IPS DF 19.7 (cell line): ENCODE measurements at places on chromosomes 4 and X.

DNA sequence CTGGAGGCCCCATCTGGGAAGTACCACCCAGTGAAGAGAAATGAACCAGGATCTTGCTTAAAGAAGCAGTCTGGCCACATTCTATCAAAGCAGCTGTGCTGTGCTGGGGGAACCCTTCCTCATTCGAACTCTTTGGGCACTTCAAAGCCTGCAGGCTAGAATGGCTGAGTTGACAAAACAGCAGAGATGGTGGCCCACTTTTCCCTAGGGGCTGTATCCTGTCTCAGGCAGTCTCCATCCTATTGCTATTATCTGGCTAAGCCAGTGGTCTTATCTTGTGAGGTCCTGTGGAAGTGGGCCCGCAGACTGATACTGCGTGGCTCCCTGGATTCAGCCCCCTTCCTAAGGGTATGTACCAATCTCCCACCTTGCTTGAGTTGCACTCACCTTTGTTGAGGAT is 114.3 kb downstream of the VSIG4 start:
- DNase-seq, result no peak

DNA sequence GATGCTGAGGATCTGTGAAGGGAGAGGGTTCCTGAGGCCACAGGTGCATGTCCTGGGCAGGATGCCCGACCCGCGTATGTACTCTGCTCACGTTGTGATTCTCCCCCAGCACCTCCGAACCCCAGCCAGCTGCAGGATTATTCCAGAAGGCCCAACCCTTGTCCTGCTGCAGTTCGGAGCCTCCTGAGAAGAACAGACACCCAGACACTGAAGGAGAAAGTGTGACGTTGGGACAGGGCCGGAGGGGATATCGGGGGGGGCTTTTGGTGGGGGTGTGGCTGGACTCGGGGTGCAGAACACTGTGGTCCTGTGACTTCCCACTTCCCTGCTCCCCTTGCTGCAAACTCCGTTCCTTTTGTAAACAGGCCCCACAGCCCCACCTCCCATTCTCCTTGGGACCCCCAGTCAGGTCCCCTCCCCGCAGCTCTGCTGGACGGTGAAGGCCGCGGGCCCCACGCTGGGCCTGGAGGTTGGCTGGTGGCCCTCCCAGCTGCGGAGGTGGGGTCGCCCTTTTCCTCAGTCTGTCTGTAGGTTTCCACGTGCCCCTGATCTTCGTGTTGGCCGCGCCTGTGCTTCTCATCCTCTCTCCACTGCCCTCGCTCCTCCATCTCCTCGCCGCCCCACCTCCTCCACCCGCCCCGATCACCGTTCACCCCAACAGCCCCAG is 83.0 kb upstream of the ADRA2C start:
- DNase-seq, result no peak

DNA sequence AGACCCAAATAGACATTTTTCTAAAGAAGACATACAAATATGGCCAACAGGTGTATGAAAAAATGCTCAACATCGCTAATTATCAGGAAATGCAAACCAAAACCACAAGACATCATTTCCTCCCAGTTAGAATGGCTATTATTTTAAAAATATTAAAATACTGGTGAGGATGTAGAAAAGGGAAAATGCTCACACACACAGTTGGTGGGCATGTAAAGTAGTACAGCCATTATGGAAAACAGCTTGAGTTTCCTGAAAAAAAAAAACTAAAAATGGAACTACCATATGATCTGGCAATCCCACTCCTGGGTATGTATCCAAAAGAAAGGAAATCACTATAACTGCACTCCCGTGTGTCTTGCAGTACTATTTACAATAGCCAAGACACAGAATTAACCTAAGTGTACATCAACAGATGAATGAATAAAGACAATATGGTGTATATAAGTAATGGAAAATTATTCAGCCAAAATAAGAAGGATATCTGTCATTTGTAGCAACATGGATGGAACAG is 128.9 kb upstream of the DKK2 start:
- DNase-seq, result no peak

GRCh38 chr4:121711263-121712000 is 14.7 kb upstream of the ANXA5 start:
- peak; percentile 87 for DNase-seq

- no peak for DNase-seq
Measured at GRCh38 chr4:1302159-1302558, 12.5 kb downstream of the MAEA start.

- DNase-seq, result no peak
Measured at GRCh38 chr4:107736924-107737448, 17.0 kb upstream of the PAPSS1 start.

- no peak for DNase-seq
Measured at GRCh38 chr4:134533068-134533467, 331.5 kb upstream of the PABPC4L start.

DNA sequence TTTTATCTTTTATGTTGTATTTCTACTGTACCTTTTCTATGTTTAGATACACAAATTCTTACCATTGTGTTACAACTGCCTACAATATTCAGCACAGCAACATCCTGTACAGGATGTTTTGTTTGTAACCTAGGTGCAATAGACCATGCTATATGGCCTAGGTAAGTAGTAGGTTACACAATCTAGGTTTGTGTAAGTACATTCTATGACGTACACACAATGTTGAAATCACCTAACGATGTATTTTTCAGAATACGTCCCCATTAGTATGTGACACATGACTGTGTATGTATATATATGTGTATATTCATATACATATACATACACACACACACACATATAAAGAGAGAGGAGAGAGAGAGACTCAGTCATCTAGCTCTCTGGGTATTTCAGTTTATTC is 103.5 kb downstream of the CLNK start:
- no peak for DNase-seq

- no peak for DNase-seq
Measured at GRCh38 chrX:43656005-43656494, at the start of gene MAOA. MAOA (plus strand) TSS chrX:43656299; CDS start chrX:43656342, 43 bp downstream.

GRCh38 chr4:115259642-115260041 is 146.2 kb upstream of the NDST4 start:
- no peak for DNase-seq

DNA sequence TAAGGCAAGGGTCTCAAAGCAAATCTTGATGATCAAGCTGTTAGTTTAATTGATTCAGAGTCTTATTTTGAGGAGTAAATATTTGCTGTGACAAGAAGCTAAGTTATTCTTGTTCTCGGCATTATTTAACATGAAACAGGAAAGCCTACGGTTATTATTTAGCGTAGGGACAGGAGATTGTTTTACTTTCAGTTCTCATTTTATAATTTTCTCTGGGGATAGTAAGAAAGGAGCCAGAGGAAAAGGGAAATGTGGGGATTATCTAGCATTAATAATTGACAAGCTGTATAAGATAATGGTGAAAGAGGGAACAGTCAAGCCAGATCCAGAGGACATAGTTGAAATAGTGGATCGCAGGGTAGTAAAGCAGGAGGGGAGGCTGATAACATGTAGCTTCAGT is 39.7 kb upstream of the PARM1 start:
- no peak for DNase-seq

GRCh38 chr4:173051716-173052115 is 116.9 kb upstream of the GALNT7 start:
- DNase-seq, result no peak

DNA sequence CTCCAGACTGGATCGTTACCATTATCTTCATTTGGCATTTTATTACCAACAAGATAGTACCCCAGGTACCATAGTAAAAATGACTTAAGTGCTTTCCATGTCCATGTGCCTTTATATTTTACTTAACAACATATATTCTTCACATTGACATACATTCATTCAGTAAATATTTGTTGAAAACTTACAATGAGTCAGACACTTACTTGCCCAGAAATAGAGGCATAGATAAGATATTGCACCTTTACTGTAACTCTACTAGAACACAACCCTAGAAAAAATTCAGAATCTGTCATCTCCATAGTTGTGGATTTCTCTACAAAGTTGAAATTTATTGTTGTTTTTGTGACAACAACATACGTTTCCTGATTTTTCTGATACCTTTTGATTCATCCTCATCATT is 640.6 kb downstream of the RPA4 start:
- DNase-seq, result no peak

GRCh38 chr4:80361329-80361900 is 25.9 kb downstream of the CFAP299 start:
- no peak for DNase-seq

GRCh38 chr4:119034276-119035008 is 101.2 kb upstream of the MYOZ2 start:
- no peak for DNase-seq

DNA sequence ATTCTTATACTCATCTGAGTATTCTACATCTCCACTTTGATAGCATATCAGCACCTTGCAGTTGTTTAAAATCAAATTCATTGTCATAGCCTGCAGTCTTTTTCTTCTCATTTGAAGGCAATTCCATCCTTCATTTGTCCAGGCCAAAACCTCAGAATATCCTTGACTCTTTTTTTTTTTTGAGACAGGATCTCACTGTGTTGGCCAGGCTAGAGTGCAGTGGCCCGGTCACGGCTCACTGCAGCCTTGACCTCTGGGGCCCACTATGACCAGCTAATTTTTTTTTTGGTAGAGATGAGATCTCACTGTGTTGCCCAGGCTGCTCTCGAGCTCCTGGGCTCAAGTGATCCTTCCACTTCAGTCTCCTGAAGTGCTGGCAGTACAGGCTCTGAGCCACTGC is 2.6 kb downstream of the MRPL1 start:
- no peak for DNase-seq

- no peak for DNase-seq
Measured at GRCh38 chrX:24668111-24668510, 21.0 kb upstream of the PCYT1B start.

- no peak for DNase-seq
Measured at GRCh38 chr4:142778430-142778829, 67.7 kb downstream of the INPP4B start.

DNA sequence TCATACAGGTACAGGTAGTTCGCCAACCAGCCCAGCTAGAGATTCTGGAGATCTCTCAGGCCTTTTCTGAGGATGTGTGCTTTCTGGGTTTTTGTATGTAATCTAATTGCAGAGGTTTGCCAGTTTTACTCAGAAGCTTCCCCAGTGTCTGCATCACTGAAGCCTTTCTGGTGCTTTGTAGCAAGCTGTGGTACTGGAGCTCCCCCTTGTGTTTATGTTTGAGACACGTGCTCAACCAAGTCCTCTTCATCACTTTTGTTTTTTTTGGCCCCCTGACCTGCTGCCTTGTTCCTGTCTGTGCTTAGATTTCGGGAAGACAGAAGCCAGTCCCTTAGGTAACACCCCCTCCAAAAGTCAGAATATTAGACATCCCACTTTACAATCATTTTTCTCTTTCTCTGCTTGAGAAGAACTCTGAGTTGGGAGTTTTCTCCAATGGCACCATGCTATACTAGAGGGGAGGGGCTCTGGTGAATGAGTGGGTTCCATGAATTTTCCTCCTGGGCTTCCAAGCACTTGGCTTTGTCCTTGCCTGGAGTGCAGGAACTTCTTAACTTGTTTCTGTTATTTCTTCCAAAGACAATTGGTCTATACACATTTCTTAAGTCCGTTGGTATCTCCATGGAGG is 128.4 kb upstream of the TBC1D9 start:
- DNase-seq, result peak; percentile 67

DNA sequence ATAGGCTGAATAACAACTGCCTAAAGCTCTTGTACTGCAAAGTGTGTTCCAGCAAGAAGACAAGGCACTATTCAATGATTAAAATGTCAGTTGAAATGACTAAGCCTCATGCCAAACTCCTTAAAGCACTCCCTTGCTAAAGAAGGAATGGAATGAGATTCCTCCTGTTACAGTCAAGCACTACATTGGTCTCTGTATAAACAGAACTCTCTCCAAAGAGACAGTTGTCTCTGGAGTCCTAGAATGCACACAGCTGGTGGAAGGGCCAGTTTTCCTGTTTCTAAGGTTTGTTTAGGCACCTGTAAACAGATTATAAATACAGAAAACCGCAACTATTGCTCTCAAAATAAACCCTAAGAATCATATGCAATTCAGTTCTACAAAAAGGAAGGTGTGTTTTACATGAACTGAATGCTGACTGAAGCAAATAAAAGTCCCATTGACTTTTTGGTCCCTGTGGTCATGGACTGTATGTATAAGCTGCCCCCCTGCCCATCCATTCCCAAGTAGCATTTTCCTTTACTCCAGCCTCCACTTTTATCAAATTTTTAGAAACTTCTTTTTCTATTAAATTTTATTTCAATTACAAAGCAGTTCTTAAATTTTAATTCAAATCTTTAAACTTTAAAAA is 47.0 kb downstream of the FAT1 start:
- DNase-seq, result no peak

- DNase-seq, result no peak
Measured at GRCh38 chrX:69069876-69070275, 95.4 kb downstream of the PJA1 start.

DNA sequence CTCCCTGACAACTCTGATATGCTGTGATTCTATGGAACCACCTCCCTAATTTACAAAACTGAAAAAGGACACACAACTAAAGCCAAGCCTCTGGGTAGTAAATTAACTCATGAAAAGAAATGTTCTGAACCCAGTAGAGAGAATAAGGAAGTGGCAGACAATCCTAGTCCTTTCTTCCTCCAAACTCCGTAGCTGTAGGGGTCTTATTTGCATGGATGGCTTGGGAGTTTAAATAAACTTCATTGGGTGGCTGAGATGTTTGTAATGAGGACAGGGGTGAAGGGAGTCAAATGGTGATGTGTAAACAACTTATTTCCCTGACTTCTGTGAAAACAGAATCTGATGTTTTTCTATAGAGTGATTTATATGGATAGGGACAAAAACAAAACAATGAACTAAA is 59.3 kb downstream of the GPC3 start:
- no peak for DNase-seq

- DNase-seq, result no peak
Measured at GRCh38 chr4:4395849-4396627, 9.1 kb downstream of the NSG1 start.

- DNase-seq, result no peak
Measured at GRCh38 chr4:146643812-146644401, 5.2 kb downstream of the POU4F2 start.

DNA sequence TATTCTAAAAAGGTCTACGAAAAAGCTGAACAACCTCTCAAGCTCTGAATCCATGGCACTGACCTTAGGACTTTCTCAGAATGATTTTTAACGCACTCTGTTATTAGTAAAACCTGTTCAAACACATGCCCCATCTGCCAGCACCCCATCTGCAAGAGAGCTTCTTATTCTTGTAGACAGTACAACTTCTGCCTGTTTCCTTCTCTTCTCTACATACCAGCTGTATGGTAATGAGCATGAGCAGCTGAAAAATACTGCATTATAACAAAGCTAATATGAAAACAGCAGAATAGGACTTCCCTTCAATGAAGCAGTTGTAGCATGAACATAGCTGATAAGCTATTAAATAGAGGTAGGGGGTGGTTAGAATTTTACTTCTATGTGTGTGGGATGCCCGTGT is 167.9 kb downstream of the FBXW7 start:
- no peak for DNase-seq

DNA sequence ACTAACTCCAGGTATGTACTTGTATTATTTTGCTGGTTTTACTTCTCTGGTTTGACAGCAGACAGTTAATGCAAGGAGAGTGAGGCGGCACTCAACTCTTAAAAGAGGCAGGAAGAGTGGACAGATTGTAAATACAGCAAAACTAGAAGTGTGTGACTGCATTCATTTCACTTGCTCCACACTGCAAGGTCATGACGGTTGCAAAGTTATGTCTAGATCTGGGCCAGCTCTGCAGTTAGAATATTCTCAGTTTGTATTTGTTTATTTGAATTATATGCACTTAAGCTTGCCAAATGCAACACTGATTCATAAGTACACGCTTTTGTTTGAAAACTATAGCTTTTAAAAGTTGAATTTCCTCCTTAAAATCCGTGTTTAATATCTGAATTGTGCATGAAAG is 148.9 kb downstream of the STIM2 start:
- DNase-seq, result no peak

- DNase-seq, result no peak
Measured at GRCh38 chrX:153299855-153300254, 21.7 kb downstream of the PNMA6F start.

GRCh38 chr4:182533964-182534363 is 290.8 kb downstream of the TENM3 start:
- no peak for DNase-seq
